Activated naive CD4-positive, alpha-beta T cell treated with anti-CD3 and anti-CD28 coated beads, Interleukin-2, amount 50 U/mL, for 16 hours (primary cell): ENCODE measurements at places on chromosomes 3 and 15.

- no peak for DNase-seq
These were observed 104.8 kb upstream of the PLSCR5 start for GRCh38 chr3:146709969-146710368.

DNA sequence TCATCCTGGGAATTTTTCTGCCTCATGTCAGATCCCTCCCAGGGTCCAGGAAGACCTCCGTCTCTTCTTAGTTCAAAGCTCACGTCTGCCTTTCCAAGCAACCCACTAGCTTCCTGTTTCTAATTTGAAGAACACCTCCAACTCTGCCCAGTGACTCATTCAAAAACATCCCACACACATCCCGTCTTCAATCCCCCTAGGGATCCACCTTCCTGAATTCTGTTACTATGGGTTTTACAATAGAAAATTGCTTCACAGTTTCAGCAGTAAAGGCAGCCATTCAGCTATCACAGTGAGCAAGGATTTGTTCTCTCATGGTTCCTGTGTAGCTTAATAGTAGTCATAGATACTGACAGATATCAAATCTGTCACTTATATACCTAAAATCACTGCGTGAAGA, 308.3 kb upstream of the CCDC54 start:
- DNase-seq = no peak

DNA sequence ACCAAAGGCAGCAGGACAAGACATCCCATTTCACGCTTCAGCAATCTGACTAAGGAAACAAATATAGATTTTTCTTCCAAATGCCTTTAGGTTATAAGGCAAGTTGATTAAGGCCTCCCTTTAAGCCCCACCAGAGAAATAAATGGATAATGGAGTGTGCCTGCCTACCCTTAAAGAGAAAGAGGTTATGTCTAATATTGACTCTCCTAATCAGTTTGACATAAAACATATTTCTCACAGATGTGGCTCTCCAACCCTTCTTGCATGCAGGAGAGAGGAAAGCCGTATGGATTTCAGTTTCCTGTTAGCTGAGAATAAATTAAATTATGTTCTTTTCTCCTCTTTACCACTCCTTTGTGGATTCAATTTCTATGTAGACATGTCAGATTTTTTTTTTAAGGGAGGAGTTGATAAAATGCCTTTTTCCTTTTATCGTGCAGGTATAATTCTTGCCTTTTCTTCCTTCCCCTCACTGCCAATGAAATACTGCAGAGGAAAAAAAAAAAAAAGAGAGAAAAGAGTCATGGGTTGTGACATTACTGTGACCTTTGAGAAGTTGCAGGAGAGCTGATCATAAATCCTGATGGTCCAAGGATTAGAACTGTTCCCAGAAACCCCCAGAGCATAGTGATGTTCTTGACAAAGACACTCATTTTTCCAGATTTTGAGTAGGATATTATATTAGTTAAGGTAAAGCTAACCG, 355.3 kb upstream of the SLCO3A1 start:
- no peak for DNase-seq

- DNase-seq = no peak
These were observed 812 bp upstream of the SLC12A8 start for GRCh38 chr3:125213364-125213755.

DNA sequence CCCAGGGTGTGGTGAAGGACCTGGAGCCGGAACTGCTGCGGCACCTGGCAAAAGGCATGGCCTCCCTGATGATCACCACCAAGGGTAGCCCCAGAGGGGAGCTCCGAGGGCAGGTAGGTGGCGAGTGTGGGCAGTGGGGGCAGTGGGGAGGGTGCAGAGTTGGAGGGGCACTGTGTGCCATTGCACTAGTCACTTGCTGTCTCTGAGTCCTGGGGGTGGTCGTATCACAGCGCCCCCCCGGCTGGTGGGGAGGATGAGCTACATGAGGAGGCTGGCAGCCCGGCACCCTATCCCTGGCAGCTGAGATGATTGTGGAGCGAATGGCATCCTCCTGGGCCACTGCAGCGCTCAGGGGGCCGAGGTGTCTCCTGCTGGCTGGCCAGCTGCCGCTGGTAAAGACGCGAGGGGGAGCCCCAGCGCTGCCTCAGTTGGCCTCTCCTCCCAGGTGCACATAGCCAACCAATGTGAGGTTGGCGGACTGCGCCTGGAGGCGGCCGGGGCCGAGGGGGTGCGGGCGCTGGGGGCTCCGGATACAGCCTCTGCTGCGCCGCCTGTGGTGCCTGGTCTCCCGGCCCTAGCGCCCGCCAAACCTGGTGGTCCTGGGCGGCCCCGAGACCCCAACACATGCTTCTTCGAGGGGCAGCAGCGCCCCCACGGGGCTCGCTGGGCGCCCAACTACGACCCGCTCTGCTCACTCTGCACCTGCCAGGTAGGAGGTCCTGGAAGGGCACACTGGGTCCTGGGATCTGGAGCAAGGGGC, 6.4 kb downstream of the CHRD start:
- DNase-seq = no peak

GRCh38 chr15:62348623-62349022, 183.5 kb upstream of the C2CD4B start:
- DNase-seq = no peak

DNA sequence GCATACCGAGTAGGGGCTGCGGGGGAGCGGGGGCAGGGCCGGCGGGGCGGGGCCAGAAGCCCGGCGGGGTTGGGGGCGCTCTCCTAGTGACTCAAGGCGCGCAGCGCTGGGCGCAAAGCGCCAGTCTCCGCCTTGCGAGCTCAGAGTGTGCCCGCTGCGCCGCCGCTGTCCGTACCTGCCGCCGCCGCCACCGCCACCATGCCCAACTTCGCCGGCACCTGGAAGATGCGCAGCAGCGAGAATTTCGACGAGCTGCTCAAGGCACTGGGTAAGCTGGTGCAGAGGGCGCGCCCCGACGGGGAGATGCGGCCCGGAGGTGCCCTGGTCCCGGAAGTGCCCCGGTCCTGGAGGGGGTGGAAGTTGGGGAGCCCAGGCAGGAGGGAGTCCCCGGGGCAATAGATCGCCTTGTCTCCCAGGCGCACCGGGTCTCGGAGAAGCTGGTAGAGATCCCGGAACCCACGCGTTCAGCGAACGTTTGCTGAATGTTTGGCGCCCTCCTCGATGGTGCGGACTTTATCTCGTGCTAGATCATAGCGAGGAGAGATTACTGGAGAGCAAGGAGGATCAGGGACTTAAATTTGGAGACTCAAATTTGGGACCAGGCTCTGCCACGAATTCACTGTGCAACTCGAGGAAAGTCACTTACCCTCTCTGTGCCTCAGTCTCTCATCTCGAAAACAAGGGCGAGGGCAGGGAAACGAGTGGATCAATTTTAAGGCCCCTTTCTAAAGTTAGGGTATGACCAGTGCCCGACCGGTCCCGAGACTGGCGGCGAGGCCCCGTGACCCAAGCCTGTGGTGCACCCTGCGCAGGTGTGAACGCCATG, at the start of gene CRABP1:
Gene CRABP1 (plus strand): TSS at position 123 of the 826 bp plus-strand sequence. CDS start 76 bp downstream, at position 199.
- DNase-seq = no peak

DNA sequence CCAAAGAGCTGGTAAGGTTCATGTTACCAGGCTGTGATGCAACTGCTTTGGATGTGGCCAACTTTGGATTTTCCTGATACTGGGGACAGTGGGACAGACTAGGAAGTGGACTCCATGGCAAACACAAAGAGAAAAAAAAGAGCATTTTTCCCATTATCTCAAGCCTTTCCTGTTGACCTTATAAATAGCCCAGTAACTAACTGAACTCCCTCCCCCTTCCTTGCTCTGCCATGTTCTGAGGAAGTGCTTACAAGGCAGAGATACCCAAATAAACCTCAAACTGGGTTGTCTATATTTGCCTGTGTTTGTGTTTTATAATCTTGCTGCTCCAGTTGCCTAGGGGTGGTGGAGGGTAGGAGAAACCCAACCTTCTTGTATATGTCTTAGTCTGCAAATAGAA, 27.3 kb upstream of the SLC9A9 start:
- no peak for DNase-seq

DNA sequence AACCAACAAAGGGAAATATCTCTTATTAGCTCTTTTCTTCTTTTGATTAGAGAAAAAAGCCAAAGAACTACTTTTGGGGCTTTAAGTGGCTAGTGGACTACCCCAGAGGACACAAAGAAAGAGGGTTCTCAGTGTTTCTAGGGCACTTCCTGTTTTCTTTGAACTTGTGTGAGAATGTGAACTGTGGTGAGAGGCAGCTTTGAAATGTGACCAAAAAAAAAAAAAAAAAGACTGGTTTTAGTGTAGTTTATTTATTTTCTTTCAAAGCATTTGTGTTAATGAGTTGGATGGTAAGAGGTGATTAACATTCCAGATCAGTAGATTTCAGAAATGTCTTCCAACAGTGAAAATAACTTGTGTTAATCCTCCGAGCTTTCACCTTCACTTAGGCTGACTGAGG, 32.4 kb downstream of the SELENOT start:
- DNase-seq = no peak

DNA sequence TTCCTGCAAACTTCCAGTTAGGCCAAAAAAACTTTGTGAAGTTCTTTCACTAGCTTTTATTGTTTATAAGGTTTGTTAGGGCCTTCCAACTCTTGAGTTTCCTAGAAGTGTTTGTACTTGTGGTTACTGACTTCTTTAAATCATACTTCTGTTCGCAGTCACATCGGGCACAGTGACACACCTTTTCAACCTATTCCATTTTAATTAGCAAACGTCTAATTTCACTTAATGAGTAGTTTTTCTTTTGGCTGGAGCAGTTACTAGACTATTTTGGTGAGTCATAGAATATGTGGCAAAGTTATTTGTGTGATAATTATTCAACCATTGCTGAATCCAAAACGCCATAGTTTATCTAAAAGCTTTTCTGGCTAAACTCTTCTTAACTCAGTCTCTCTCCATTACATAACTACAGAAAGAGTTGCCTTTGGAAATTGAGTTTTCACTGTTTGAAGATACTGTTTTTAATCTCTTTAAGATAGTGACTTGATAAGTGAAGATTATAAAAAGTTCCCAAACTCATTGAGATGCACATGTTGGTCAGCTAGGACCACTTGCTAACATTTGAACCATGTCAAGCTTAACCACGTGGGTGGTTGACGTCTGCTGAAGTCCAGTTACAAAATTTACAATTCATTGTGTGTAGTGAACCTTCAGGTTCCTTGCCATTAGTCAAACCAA, 21.5 kb downstream of the CNOT10 start:
- no peak for DNase-seq

DNA sequence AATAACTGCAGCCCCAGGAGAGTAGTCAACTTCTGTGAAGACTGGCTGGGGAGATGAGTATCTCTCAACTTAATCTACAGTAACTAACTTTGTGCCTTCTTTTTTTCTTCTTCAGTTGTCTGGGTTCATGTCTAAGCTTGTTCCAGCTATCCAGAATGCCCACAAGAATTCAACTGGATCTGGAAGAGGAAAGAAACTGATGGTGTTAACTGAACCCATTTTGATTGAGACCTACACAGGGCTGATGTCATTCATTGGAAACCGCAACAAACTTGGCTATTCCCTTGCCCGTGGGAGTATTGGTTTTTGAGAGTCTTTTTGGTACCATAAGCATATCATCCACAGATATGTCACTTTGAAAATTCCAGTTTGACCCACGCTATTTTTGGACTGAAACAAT, 148.7 kb downstream of the TPRG1 start:
- no peak for DNase-seq

GRCh38 chr3:156610154-156610553, 55.2 kb upstream of the SSR3 start:
- no peak for DNase-seq

GRCh38 chr15:74062671-74063070, 19.7 kb downstream of the GOLGA6A start:
- no peak for DNase-seq

GRCh38 chr3:113825090-113825489, 13.5 kb upstream of the GRAMD1C start:
- DNase-seq = no peak

GRCh38 chr3:14520967-14521366, 19.2 kb downstream of the GRIP2 start:
- DNase-seq = no peak

DNA sequence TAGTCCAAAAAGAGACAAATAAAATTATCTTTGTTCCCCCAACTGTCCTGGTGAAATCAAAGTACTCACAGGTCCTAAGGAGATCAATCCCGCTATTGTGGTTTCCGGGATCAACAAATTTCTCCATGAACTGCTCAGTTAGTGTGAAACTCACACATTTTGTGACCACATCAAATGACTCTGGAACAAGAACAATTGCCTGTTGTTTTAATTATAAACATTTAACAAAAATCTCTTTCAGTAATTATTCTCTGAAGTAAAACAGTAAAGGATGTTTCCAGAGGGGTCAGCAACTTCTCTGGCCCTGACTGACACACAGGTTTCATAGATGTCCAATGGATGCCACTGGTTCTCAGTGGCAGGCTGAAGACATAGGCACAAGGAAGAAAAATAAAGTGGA, 3.9 kb downstream of the CLDND1 start:
- DNase-seq = no peak

GRCh38 chr15:73754461-73754860, 1.3 kb upstream of the INSYN1 start:
- no peak for DNase-seq

DNA sequence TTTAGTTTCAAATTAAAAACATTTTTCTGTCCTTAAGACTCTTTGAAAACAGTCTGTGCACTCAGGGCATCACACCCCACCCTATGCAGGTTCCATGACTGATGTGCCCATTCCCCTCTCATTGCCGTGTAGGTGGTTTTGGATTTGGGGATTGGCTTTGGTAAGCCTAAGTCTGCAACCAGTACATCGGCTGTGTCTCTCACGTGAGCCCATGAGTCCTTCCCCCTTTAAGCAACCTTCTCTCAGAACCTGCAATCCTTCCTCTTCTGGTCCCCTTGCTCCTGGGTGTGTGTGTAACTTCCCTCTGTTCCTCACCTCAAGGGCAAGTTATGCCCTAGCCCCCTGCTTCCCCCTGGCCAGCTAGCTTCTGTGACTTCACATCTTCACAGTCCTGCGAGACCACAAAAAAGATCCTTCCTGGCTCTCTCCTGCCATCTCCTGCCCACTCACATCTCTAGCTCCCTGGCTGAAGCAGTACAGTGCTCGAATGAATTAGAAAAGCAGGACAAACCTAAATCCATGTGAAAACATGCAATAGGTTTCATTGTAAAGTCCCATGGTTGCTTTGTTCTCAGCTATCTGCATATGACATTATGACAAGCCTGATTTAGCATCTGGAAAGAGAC, 126.7 kb downstream of the UACA start:
- DNase-seq = no peak

DNA sequence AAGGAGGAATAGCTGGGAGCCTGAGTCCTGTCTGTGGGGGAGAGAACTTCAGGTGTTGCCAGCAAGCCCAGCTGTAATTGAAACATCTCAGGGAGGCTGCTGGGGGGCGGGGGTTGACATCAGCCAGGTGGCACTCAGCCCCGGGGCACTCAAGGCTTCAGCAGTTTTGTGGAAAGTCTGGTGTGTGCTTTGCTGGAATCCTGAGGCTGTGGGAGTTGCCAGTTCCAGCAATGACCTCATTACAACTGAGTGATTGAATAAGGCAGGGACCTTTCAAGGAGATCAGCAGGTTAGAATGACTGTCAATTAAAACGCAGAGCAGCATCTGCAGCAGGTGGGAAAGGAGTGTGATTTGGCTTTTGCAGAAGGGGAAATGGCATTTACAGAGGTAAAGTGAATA, 75.7 kb downstream of the FAM43A start:
- no peak for DNase-seq

- no peak for DNase-seq
These were observed 58.4 kb downstream of the EDEM1 start for GRCh38 chr3:5245927-5246326.

GRCh38 chr3:38118421-38119247, 18.3 kb downstream of the ACAA1 start:
- DNase-seq = no peak
